ENCODE measurements at places on chromosomes 7 and 10. TPM values are rescaled to one million over a fixed set of nuclear protein-coding genes. Genes with fewer than 3 reads are reported as not detected.
A peak's percentile ranks its signal among the peaks of the same experiment; 100 is the strongest.

Gene OR2A1
- total RNA-seq: 0.95 TPM

Gene SPDYE8
- not detected for total RNA-seq

GRCh38 chr10:121078672-121079102 lies 227.5 kb downstream of the WDR11 start:
- DNase-seq: peak; percentile 43

DNA sequence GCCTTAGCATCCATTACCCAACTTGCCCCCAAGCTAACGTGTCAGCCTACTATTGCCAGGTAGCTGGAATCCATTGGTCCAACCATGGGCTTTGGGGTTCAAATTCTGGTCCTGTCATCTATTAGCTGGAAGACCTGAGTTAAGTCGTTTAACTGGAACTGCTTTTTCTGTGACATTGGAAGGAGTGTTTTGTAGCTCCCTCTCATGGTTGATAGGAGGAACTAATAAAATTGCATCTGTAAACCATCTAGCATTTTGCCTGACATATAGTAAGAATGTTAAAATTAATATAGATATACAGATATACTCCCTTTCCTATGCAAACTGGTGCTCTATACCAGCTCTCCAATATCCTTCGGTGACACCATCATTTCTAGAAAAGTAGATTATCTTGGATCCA lies 23.8 kb upstream of the SLF2 start:
- DNase-seq: no peak

GRCh38 chr10:29736366-29737073 lies 101.7 kb upstream of the SVIL start:
- DNase-seq: no peak

- no peak for DNase-seq
Measured at GRCh38 chr10:118901906-118902305, 127.6 kb upstream of the NANOS1 start.

- no peak for DNase-seq
Measured at GRCh38 chr7:7327423-7327822, 145.1 kb downstream of the C1GALT1 start.

DNA sequence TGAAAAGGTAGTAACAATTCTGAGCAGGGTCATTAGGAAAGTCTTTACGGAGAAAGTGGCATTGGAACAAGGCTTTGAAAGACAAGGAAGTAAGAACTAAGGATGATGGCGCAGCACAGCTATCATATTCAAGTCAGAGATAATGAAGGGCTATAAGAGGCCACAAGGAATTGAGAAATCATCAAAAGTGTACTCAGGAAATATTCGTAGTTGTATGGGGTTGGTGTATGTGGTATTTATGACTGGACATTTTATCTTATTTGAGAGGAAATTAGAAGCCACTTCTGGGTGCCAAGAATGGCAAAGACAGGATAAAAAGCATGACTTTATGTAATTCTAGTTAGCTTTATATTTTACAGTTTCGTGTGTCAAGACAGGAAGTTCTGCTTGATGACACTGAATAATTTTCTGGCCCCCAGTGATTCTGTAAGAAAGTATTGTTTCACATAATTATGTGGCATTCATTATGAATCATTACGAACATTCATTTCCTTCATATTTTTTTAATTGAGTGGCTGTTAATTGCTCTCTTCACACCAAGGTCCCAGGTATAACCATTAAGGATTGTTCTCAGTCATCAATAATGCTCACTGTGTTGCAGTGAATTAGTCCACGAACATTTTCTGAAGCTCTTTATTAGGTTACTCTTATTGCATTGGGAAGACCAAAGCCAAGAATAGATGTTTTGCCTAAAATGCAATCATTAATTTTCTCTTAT lies 244.3 kb downstream of the PHF14 start:
- DNase-seq: no peak
